ENCODE measurements at places on chromosomes 16 and 17.

DNA sequence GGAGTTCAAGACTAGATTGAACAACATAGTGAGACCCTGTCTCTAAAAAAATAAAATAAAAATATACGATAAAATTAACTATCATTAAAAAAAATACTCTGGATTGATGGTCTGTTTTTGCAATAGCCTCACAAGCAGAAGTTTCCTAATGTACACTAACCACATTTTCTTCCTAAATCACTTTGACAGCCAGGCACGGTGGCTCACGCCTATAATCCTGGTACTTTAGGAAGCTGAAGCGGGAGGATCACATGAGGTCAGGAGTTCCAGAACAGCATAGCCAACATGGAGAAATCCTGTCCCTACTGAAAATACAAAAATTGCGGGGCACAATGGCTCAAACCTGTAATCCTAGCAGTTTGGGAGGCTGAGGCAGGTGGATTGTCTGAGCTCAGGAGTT is 64.7 kb downstream of the HELZ start:
- DNase-seq = no peak

GRCh38 chr16:63702981-63703590 is 1418.8 kb downstream of the CDH11 start:
- no peak for DNase-seq

DNA sequence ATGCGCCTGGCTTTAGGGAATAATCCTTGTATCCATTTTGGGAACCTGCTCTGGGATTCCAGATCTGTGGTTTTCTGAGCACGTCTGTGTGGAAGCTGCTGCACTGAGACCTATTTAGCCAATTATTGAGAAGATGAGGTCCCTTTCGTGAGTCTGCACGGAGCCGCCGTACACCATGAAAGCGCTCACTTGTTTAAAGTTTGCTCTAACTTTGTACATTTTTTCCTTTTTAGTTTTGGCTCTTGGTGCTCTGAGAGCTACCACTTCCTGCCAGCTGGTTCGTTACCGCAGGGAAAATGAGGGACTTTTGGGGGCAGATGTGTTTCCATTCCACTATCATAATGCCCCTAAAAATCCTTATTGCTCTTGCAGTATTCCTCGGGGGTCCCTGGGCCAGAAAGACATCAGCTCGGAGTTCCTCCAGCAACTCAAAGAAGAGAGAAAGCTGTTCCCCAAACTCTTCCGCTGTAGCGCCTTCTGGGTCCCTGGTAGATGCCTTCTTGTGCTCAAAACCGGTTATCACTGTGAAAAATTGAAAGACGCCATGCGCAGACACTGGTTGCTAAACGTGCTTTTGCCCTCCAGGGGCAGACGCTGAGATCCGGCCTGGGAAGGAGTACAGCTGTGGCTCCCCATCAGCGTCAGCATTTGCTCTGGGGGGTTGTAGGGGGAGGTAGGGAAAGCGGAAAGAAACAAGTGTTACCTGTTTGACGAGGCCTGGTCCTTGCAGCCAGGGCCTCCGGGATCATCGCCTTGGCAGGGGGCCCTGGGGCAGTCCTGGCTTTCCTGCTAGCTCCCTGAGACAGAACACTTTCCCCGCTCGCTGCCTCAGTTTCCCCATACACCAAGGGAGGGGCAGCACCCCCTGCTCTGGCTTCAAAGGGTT is 238.1 kb downstream of the MRTFB start:
- DNase-seq = peak; percentile 16

- peak; percentile 26 for DNase-seq
Measured at GRCh38 chr17:76145231-76146052, 4.4 kb upstream of the FOXJ1 start.

DNA sequence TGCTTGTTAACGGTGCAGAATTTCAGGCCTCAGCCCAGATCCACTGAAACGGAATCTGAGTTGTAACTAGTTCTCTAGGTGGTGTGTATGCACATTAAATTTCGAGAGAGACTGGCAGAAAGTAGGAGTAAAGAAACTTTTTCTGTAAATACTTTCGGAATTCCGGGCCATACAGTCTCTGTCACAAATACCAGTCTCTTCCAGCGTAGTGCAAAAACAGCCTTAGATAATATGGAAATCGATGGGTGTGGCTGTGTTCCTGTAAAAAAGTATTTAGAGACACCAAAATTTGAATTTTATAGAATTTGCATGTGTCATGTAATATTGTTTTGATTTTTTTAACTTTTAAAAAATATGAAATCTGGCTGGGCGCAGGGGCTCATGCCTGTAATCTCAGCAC is 109.7 kb downstream of the ABCC1 start:
- DNase-seq = no peak

- no peak for DNase-seq
Measured at GRCh38 chr16:19138601-19139000, 24.8 kb downstream of the ITPRIPL2 start.

DNA sequence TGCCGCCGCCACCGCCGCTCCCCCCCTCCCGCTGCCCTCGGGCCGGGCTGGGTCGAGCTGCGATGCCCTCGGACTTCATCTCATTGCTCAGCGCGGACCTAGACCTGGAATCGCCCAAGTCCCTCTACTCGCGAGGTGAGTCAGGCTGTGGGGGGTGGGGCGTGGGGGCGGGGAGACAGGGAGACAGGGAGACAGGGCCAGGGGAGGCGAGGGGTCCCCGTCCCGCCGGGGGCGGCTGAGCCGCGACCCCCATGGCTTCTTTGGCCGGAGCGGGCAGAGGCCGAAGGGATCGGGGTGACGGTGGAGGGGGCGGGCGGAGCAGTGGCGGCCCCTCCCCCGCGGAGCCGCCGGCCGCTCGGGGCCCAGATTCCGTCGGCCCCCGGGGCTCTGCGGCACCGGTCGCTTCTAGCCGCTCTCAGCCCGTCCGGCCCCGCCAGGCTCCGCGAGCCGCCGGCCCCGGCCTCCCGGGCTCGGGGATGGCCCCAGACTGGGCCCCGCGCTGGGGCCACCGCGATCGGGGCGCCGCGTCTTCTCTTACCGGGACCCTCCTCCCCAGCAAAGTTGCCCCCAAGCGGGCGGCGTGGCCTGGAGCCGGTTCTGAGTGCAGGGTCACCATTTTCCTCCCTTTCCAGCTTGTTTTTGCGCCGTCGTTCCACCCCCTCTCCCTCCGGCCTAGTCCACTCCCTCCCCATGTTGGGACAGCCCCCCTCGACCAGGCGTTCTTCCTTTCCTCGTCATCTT is 644 bp downstream of the NFAT5 start:
- peak; percentile 43 for DNase-seq

- no peak for DNase-seq
Measured at GRCh38 chr16:8717892-8718415, 43.5 kb downstream of the ABAT start.

DNA sequence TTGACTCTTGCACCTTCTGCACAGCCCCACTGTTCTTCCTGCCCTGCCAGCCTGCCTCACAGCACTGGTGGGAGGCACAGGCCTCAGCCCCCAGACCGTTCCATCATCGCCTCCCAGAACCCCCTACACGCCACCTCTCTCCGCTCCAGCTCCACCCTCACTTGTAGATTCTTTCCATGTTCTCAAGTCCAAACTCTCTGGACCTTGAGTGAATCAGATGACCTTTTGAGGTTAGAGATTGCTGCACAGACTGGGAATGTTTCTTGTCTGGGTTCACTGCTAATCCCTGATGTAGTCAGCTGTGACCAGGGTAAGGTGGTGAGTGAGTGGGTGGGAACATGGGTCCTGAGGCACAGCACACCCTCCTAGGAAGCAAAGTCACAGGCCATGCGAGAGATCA is 272.4 kb downstream of the IRF8 start:
- DNase-seq = no peak

DNA sequence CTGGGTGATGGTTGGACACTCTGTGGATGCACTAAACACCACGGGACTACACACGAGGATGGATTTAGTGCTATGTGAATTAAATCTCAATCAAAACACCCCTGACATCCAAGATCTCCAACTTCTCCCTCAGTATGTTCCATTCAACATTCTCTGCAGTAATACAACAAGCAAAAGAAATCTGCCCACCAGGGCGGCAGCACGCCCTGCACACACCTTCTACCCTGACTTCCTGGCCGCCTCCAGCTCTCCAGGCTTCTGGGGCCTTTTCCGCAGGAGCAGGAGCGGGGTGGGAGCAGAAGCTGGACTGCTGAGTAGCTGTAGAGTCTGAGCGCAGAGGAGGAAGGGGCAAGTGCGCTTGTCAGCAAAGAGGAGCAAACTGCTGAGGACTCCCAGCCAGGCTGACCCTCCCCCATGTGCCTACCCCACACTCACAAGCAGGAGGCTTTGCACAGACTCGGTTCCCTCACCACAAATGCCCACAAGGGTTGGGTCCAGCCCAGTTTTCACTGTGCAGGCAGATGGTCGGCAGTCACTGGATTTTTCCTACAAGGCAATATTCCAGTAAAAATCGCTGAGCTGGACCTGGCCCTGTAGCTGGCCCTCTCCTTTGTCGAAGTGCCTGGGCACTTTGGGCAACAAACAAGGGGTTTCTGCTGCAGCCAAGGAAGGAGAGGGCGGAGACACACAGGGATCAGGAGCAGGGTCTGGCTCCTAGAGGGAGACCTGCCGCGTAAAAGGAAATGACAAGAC is 22.8 kb downstream of the ZDHHC7 start:
- no peak for DNase-seq

- DNase-seq = peak; percentile 65
Measured at GRCh38 chr16:29700253-29700987, 21.4 kb downstream of the QPRT start.

- no peak for DNase-seq
Measured at GRCh38 chr16:80924372-80924978, 82.2 kb downstream of the CMC2 start.

DNA sequence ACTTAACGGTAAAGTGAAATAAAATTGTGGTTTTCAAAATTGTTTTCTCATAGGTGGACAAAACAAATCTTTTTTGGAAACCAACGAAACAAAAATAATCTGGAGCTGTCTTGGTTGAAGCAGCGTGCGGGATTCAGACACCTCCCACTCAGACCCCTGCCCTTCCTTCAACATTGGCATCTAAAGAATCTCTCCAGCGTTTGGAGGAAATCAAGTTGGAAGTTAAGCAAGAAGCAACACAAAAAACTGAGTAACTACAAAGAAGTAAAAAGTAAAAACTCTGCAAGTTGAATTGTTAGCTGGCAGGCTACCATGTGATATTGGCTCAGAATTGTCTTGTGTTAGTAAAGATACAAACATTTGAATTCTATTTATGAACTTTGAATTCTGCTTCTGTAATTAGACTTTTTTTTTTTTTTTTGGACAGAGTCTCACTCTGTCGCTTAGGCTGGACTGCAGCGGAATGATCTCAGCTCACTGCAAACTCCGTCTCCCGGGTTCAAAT is 361.0 kb upstream of the PMFBP1 start:
- DNase-seq = no peak

DNA sequence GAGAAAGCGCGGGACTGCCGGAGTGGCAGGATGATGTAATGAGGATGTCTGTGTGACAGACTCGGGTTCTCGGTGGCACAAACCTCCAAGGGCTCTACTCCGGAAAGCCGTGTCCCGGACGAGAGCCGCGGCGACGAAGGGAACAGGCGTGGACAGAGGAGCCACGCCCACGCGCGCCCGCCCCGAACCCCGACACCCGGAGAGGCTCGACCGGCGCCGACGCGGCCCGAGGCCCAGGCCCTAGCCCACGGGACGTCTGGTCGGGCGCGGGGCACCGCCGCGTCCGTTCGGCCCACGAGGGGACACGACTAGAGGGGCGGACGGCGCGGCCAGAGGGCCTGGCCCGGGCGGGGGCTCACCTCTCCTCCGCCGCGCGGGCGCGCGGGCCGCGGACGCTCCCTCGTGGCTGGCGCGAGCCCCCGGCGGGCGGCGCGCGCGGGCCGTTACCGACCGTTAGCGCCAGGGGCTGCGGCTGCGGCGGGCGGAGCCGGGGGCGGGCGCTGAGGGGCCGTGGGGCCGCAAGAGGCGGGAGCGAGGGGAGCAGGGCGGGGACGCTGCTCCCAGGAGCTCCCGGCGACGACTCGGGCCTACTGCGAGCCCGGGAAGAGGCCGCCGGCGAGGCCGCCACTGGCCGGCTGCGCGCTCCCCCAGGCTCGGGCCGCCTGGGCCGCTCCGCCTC is 2.1 kb upstream of the IRX5 start:
- DNase-seq = no peak

All from effector CD8-positive, alpha-beta T cell (primary cell).